ENCODE measurements at places on chromosomes 1 and 21.

- no peak for DNase-seq
These were observed 89.0 kb downstream of the GALNT2 start for GRCh38 chr1:230156068-230156467.

- DNase-seq, result no peak
These were observed 141.0 kb upstream of the ZC3H11B start for GRCh38 chr1:219753914-219754313.

- DNase-seq, result no peak
These were observed 51.7 kb downstream of the IL23R start for GRCh38 chr1:67217938-67218337.

DNA sequence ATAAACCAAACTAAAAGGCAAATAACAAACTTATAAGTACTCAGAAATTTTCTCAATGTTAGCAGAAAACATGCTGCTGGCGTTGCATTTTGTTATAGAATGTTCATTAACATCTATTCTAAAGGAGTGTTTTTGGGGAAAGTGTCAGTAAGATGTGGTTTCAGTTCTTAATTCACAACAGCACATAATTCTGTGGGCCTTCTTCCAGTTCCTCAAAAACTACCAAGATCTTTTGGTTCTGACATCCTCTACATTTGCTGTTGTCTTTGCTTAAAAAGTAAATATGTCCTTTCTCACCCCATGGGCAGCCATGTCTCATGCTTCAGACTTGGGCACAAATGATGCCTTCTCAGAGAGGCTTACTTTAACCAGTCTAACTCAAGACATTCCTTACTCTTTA is 152.5 kb downstream of the CDC7 start:
- DNase-seq, result no peak

- DNase-seq, result no peak
These were observed 15.6 kb upstream of the CHIA start for GRCh38 chr1:111275079-111275478.

GRCh38 chr1:208531003-208531750 is 287.0 kb upstream of the PLXNA2 start:
- DNase-seq, result no peak

DNA sequence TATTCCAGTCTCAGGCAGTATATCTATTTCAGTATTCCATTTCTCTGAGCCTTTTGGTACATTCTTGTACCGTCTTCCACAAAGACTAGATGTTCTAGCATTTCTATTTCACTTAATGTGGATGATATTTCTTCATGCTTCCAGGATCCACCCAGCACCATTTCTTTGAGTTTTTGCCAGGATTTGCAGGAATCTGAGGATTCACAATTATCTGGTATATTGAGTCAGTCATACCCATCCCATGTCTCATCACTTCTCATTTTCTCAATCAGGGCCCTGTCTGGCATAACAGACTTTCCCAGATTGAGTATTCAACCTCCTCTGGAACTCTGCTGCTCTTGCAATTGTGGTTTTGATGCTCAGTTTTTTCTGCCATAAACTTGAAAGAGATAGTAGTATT is 20.9 kb upstream of the COL11A1 start:
- no peak for DNase-seq

GRCh38 chr1:183806125-183806524 is 1.2 kb downstream of the RGL1 start:
- DNase-seq, result no peak

- DNase-seq, result no peak
These were observed 8.1 kb downstream of the PRMT2 start for GRCh38 chr21:46643379-46644177.

- no peak for DNase-seq
These were observed 66.4 kb downstream of the LMX1A start for GRCh38 chr1:165290148-165290547.

DNA sequence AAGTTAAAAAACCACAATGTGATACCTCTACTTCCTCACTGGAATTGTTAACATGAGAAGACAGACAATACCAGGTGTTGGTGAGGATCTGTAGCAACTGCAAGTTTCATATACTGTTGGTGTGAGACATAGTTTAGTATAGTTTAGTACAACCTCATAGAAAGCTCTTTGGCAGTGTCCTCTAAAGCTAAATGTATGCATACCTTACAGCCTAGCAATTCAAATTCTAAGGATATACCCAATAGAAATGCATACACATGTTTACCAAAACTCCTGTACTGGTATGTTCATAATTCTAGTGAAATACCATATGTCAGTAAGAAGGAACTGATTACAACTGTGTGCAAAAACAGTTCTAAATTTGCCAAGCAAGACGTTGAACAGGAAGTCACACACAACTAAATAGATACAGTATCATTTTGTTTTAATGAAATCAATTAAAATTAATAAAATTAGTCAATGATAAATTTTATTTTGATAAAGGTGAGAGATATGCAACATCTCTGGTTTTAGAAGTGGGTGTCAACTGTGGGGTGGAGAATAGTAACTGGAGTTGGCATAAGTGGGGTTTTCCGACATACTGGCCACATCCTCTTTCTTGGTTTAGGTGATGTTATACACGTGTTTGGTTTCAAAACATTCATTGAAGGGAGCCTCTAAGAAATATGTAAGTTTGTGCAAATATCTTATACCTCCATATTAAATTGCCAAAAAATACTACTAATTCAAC is 450.7 kb downstream of the PTPRC start:
- DNase-seq, result no peak

DNA sequence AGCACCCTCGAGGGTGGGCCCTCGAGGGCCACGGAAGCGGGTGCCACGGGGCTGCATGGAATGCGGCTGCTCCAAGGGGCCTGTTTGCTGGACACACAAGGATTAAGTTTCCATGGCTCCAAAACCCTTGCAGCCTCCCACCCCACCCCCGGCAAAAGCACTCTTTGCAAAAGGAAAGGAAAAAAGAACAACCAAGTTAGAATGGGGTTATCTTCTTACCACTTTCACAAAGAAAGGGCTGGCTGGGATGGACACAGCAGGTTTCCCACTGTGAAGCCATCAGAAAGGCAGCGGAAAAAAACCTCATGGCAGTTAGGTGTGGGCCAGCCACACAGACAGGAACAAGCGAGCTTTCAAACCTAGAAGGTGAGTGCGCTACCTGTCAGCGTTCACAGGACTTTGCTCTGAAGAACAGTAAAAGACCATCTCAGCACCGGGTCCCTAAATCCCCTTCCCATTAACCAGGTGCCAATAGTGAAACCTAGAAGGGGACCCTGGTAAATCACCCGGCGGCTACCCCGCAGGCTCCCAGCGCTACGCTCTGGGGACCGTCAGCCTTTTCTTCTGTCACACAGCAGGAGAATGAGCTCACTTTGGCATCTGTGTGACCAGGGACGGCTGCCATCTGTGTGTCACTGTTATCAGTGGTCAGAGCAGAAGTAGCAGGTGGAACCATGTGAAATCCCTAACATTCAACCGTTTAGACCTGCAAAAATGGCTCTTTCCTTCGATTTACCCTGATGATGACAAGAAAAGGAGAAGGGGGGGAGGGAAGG is 93.0 kb downstream of the SIM2 start:
- no peak for DNase-seq

GRCh38 chr1:213325482-213325881 is 274.4 kb downstream of the RPS6KC1 start:
- DNase-seq, result no peak

GRCh38 chr21:14975136-14975919 is 89.5 kb downstream of the NRIP1 start:
- DNase-seq, result no peak

DNA sequence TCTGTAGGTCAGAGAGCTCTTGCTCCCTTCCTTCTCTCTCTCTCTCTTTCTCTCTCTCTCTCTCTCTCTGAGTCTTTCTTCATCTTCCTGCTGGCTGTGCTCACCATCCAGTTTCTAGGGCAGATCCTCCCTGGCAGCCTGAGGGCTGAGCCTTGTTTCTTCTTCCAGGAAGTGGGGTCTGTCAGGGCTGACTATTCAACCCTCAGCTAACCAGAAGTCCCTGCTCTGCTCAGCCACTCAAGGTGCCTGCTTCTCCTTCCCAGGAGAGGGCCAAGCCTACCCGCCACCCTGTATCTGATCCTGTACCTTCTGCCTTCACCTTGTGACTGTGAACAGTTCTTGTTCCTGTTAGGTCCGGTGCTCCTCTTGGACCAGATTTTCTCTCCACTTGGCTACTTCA is 107.6 kb upstream of the ETV3 start:
- no peak for DNase-seq

- no peak for DNase-seq
These were observed 76.7 kb downstream of the TRIM11 start for GRCh38 chr1:228329887-228330286.

DNA sequence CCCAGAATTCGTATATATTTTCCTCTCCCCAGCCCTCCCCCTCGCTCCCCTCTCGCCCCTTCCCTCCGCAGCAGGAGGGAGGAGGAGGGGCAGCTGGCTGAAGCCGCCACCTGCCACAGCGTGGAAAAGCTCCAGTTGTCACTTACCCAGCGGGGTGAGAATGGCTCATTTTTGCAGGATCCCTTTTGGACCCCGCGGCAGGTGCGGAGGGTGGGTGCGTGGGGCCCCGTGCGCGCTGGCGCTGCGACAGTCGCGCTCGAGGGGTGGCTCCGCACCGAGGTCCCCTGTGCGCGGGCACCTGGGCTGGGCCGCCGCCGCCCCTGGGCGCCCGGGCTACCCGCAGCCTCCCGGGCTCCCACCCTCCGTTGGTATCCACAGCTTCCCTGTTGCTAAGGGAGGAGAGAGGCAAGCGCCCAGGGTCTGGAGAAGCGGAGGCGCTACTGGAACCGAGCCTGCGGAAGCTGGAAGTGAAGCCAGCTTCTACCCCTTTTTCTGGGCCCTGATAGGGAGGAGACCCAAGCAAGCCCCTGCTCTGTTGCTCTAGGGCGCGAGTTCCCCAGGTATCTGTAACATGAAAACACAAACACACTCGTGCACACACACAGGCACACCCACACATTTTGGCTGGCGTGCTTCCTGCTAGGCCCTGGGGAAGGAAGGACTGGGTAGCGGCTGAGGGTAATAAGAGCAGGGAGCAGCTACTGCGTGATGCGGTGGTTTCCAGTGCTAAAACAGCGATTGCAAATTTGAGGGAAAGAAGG is at the start of gene ERICH3:
TSS of gene ERICH3 (minus strand) at position 442 of the 761 bp plus-strand sequence. CDS start at position 169, 273 bp downstream.
- DNase-seq, result no peak
